ENCODE measurements at places on chromosomes 5 and 9.

- DNase-seq: no peak
These were observed 428 bp downstream of the SLCO4C1 start for GRCh38 chr5:102295534-102296177.

GRCh38 chr5:159891371-159891770, 24.9 kb upstream of the ADRA1B start:
- no peak for DNase-seq

DNA sequence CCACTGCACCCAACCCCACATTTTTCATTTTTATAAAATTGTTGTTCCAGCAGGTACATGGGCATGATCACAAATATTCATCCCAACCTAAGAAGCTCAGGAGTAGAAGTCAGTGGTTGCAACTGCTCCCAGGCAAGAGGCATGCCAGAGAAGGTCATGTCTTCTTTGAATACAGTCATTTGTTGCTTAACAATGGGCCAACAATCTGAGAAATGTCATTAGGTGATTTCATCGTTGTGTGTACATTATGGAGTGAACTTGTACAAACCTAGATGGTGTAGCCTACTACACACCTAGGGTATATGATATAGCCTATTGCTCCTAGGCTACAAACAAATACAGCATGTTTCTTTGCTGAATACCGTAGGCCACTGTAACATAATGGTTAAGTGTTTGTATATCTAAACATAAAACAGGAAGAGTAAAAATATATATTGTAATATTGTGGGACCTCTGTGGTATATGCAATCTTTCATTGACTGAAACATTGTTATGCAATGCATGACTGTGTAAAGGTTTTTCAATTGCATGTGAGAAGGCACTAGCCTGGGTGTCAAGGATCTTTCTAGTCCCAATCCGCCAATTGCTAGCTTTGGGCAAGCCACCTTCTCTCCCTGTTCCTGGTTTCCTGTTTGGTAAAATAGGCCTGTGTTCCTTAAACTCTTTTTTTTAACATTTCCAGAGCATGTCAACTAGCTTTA, 27.6 kb downstream of the ATP10B start:
- DNase-seq: no peak

- DNase-seq: no peak
These were observed 33.4 kb upstream of the NR3C1 start for GRCh38 chr5:143436871-143437270.

- DNase-seq: no peak
These were observed 287.4 kb downstream of the HTR1A start for GRCh38 chr5:63674881-63675280.
